ENCODE measurements at places on chromosomes 3 and 15.

GRCh38 chr3:129486664-129487035 lies 41.8 kb upstream of the RHO start:
- DNase-seq, result no peak

- DNase-seq, result no peak
Observed at GRCh38 chr15:72925661-72926060, 126.6 kb upstream of the NEO1 start.

GRCh38 chr15:56454836-56455235 lies 10.1 kb downstream of the MNS1 start:
- no peak for DNase-seq

GRCh38 chr3:102233881-102234280 lies 200.9 kb upstream of the ZPLD1 start:
- DNase-seq, result no peak

- DNase-seq, result no peak
Observed at GRCh38 chr3:38724392-38724736, 74.9 kb upstream of the SCN5A start.

- DNase-seq, result no peak
Observed at GRCh38 chr3:11211531-11212298, 57.4 kb downstream of the HRH1 start.

DNA sequence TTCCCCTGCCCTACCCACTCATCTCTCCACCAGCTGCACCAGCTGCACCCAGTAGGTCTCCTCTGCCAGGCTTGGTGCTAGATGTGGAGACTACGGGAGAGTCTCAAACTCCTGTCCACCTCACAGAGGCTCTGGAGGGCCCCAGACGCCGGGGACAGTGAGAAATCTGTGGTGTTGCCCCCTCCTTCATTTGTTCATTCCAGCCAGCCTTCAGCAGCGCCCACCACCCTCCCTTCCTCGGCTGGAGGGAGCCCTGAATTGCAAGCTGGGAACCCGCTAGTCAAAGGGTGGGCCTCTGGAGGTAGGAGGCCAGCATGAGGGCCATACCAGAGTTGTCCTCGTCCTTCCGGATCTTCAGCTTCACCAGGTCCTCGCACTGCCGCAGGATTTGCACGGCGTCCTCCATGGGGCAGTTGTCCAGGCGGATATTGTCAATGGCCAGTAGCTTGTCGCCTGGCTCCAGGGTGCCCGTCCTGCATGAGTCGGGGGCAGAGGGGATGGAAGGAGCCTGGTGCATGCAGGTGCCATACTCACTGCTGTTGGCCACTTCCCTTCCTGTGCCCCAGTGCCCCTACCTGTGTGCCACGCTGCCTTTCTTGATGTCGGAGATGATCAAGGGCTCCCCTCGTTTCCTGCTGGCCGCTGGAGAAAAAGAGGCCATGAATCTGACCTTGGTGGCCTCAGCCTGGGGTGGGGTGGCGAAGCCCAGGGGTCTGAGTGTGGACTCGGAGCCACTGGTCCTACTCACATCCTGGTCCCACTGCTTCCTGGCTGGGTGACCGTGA lies 29.1 kb downstream of the GRIP2 start:
- no peak for DNase-seq

DNA sequence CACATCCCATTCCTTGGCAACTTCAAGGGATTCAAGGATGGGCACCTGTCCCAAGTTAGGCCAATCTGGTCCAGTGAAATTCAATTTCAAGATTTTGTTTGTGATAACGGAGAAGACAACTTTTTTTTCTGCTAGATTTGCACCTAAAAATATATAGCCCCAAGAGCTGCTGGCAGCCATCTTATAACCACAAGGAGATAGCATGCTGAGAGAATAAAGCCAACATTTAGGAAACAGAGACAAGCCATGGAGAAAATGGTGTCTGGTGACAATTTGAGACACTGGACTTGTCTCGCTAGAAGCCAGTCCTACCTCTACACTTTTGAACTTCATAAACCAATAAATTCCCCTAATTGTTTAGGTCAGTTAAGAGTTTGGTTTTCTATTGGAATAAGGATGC lies 5.4 kb downstream of the PARL start:
- no peak for DNase-seq

DNA sequence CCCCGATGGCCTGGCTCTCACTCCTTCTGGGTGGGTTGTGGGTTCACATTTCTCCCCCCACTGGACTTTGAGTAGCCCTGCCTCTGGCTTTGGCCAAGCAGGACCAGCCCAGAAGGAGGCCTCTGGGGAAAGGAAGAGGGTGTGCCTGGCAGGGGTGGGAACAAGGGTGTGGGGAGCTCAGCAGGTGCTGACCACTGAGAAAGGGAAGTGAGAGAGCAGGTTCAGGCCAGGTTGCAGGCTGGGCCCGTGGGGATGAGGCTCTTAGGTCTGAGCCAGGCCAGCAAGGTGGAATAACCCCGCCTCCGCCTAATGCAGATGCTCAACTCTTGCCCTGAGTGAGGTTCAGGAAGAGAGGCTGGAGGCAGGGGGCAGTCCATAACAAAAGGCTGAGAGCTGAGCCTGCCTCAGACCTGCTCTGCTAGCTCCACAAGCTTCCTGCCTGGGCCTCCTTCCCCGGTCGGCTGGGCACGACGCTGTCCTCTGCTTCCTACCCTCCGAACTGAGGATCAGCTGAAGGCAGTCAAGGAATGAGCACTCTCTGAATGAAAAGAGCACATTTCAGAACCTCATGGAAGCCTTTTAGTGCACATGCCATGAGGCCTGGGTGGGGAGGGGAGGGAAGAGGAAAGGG lies 82.7 kb downstream of the TLE3 start:
- no peak for DNase-seq

DNA sequence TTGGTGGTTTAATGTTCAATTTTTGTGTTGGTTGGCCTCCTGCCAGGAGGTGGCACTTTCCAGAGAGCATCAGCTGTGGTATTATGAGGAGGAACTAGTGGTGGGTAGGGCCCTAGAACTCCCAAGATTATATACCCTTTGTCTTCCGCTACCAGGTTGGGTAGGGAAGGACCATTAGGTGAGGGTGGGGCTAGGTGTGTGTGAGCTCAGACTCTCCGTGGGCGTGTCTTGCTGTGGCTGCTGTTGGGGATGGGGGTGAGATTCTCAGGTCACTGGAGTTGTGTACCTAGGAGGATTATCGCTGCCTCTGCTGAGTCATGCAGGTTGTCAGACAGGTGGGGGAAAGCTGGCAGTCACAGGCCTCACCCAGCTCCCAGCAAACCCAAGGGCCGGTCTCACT lies 187.1 kb downstream of the DPH6 start:
- no peak for DNase-seq

- no peak for DNase-seq
Observed at GRCh38 chr3:116563351-116563750, 118.1 kb upstream of the LSAMP start.

GRCh38 chr3:13513051-13513912 lies 33.2 kb downstream of the HDAC11 start:
- DNase-seq, result no peak
